NCI-H69 (cell line): ENCODE measurements at places on chromosomes 6 and 20.
A peak's percentile ranks its signal among the peaks of the same experiment; 100 is the strongest.

DNA sequence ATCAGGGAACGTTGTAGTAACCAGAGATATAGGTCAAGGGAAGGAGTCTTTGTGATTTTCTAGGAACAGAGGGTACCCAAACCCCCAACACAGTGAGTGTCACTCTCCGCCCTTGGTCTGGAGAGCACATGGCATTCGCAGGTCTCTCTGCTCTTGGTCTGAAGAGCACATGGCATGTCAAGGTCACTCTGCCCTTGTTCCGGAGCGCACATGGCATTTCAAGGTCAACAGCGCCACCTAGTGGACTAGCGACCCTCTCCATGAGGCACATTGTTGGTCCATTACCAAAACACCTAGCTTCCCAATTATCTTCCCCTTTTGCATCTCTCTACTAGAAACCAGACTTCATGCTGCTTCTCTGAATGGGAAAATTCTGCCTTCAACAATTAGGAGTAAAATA lies 260.0 kb downstream of the C6orf118 start:
- peak; percentile 22 for DNase-seq

DNA sequence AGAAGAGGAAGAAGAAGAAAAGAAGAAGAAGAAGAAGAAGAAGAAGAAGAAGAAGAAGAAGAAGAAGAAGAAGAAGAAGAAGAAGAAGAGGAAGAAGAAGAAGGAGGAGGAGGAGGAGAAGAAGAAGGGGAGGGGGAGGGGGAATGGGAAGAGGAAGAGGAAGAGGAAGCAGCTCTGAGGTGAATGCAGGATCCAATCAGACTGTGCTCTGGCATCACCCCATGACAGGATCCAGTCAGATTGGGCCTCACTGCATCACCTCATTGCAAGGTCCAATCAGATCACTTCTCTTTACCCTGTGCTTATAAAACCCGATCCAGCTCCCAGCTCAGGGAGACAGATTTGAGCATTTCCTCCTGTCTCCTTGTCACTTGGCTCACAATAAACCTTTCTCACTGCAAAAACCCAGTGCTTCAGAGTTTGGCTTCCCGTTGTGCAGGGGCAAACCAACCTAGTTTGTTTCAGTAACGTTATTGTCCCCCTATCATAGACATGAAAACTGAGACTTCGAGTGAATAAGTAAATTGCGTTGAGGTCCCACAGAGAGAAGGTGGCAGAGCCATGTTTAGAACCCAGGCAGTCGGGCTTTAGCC lies 28.6 kb upstream of the YWHAB start:
- DNase-seq, result no peak

DNA sequence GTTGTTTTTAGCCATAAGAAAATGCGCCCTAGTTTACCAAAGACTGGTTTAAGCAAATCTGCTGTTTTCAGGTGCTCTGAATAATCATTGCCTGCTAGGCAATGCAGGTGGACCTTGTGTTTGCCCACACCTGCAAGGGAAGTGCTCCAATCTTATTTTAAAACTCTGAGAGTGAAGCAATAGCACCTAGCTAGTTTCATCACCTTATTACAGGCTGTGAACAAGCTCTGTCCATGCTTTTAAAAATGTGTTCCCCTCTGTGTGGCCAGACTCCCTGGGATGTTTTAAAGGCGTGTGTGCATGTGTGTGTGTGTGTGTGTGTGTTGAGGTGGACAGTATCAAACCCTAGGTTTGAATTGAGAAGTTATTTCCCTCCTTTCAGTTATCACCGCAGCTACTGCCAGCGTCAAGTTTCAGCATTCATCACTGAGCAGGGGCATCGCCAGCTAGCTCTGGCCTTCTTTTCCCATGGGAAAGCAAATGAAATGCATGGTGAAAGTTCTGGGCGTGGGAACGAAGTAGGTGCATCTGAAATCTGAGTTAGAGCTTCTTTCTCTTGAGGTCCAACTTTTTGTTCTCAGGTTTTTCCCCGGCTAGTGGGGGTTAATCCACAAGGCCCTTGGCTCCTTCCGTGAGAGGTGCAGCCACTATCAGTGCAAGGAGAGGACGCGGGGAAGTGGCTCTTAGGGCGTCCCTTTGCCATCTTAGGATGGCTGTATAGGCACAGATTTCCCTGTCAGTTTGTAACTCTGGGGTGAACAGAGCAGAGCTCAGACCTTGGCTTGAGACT lies 30.8 kb downstream of the DUSP22 start:
- no peak for DNase-seq

GRCh38 chr6:8077991-8078390 lies 13.8 kb upstream of the BLOC1S5 start:
- no peak for DNase-seq

DNA sequence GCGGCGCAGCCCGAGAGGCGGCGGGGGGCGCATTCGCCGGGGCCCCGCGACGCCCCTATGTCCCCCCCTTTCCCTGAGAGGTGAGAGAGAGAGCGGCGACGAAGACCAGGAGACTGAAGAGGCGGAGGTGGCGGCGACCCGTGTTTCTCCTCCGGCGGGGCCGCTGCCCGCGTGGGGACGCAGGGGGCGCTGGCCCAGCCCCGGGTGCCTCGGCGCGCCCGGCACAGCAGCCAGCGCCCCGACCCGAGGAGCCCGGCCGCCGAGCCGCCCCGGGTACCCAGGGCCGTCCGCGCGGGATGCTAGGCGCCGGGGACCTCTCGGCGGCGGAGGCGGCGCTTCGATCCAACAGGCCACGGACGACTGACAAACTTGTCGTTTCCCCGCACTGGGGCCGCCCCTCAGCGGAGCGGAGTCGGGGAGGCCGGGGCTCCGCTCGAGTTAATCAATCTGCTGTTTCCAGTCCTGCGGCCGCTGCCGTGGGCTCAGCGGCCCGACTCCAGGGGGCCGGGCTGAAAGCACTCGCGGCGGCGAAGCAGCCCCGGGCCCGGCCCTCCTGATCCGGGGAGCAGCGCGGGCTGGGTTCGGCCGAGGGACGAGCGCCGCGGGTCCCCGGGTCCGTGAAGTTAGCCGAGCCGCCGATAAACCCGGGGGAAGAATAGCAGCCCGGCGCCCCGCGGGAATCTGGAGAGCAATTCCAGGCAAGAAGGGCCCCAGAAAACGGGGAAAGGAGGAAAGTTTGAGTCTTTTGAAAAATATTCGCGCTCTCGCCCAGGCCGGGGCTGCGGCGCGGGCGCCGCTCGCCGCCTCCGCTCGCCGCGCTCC lies 631 bp downstream of the MDGA1 start:
- peak; percentile 74 for DNase-seq

DNA sequence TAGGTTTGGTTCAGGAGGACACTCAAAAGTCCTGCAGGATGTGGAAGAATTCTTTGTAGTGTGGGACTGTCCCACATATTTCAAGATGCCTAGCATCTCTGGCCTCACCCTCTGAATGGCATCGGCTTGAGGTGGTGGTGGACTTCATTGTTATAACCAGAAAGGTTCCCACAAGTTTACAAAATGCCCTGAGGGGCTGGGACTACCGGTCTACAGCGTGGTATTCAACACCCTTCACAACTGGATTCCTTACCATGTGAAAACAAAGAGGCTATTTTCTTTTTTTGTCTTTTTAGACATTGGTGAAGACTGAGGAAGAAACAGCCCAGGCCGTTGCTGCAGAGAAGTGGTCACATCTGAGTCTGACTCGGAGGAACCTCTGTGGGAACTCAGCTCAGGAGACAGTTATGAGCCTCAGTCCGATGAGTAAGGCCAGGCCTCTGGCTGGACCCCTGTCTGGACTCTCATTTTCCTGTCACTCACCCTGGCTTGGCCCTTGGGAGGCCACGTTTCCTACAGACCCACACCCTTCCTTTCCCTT lies 15.2 kb downstream of the PGBD1 start:
- no peak for DNase-seq

DNA sequence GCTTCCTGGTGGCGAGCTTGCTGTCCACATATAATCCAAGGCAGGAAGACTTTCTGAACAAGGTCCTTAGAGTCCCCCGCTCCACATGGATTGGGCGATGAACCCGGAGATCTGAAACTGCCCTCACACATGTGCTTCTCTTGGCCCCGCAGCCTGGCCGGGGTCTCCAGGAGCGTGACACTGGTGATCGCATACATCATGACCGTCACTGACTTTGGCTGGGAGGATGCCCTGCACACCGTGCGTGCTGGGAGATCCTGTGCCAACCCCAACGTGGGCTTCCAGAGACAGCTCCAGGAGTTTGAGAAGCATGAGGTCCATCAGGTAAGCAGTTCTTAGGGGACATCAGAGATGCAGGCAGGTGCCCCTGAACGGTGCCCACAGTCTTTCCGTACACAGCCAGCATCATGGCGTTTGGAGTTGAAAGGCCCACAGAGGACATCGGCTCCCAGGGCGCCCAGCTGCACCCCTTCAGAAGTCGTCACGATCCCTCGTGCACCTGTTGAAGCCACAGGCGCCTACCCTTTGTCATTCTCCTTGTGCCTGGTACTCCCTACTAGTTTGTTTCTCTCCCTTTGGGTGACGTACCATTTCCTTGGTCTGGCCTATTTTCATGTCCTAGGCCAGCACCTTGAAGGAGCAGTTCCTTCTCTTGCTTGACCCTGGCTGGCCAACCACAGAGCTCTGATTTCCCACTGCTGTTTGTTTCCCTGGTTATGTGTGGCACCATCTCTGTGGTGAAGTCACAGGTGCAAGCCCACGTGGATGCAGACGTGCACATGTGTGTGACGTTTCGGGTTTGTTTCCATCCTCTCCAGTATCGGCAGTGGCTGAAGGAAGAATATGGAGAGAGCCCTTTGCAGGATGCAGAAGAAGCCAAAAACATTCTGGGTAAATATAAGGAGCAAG lies 43.3 kb upstream of the IRF4 start:
- DNase-seq, result no peak

DNA sequence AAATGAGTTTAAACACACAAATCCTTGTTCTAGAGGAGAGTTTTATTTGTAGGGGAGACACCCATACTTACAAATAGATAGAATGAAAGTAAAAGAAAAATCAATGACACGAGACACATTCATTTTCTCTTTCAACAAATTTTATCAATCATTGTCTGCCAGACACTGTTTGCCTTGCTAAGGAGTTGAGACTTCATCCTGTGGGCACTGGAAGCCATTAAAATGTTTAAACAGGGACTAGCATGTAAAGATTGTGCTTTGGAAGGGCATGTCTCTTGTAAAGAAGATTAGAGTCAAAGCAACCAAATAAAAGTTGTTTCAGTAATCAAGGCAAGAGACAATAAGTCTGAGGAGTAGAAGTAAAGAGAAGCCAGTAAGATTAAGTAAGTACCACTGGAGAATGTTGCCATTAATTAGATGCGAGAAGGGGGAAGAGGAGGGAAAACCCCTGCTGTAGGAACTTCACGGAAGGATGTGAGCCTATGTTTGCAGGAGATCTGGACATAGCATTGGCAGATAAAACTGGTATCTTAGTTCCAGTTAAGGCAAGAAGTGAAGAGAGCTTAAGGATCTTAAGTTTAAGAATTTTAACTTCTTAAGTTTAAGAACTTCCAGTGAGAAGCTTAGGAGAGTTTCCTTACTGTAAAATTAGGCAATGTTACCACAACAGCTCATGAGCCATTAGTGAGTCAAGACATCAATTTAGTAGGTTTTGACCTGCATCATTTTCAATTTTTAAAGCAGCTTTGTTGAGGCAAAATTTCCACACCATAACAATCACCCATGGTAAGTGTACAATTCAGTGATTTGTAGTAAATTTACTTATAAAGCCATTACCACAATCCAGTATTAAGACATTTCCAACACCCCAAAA lies 117.0 kb upstream of the UST start:
- DNase-seq, result no peak

GRCh38 chr20:44891826-44892225 lies 6.3 kb downstream of the YWHAB start:
- DNase-seq, result peak; percentile 46

DNA sequence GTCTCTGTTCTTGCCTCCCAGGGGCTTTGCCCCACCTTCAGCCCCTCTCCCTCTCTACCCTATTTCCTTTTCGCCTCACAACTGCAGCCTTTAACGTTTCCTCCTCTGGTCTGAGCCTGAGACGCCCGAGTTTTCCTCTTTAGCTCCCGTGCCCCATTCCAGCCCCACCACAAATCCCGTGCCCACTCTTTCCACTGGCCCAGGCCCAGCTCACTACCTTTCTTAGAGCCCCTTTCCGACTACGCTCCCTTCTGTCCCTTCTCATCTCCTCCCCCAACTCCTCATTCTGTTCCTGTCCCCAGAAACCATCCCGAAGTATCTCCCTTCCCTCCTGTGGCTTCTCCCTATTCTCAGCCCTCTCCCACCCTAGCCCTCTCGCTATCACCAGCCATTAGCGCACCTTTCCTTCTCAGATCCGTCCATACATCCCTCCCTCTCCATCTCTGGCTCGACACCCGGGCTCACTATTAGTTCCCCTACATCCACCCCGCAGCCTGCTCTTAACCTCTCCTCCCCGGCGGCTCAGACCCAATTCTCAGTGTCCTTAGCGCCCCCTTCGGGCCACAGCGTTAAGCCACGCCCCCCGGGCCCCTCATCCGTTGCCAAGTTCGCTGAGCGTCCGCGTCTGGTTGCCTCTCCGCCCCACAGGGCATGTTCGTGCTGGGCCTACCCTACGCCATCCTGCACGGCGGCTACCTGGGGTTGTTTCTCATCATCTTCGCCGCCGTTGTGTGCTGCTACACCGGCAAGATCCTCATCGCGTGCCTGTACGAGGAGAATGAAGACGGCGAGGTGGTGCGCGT lies 2.7 kb downstream of the SLC32A1 start:
- DNase-seq, result peak; percentile 4

DNA sequence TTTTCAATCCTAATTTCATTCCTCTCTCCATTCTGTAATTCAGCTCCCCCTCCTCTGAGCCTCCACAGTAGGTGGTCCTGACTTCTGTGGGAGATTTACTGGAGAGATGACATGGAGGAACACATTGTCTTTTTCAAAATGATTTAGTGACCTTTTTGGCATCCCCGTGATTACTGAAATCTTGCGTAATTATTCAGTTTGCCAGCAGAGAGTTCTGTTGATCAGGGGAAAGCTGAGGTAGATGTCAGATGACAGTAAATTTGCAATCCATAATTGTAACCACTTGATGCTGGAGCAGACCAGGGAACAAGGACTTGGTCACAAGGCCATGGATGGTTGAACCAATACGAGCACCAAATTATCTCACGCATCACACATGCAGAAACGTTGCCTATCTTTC lies 302.2 kb downstream of the TSHZ2 start:
- no peak for DNase-seq

GRCh38 chr6:156827382-156827781 lies 50.2 kb downstream of the ARID1B start:
- peak; percentile 35 for DNase-seq

DNA sequence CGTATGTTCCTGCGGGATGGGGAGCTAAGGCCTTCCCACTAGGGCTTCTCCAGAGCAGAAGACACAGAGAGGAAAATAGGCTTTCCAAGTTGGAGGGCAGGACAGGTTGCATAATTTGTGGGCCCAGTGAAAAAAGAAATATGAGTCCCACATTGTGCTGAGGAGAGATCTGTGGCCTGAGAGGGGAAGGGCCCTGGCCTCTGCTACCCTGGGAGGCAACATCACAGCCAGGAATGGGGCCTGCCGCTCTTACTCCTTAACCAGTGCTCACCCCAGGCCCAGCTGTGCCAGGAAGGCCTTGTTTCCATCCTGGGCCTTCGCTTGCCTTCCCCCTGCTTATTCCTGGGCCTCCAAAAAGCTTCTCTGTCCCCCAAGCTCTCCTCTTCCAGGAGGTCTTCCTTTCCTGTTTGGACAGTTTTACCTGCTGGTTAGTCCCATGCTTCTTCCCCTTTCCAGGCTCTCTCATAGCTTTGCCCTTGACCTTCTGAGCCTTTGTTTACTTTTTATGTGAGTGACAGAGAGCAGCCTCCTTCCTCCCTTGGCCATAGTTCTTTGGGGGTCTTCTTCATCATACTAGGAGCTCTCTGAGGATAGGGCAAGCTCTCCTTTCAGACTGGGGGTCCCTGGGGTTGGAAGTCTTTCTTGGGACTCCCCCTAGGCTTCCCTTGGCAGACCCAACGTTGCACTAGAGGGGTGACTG lies 26.2 kb upstream of the VEGFA start:
- no peak for DNase-seq

- DNase-seq, result no peak
Measured at GRCh38 chr6:74333406-74333805, 637.4 kb downstream of the CD109 start.
